Stimulated activated CD4-positive, alpha-beta T cell treated with anti-CD3 and anti-CD28 coated beads, Interleukin-15, amount 100 ng/mL, for 1 hour (primary cell): ENCODE measurements at places on chromosomes 5 and 9.
A peak's percentile ranks its signal among the peaks of the same experiment; 100 is the strongest.

DNA sequence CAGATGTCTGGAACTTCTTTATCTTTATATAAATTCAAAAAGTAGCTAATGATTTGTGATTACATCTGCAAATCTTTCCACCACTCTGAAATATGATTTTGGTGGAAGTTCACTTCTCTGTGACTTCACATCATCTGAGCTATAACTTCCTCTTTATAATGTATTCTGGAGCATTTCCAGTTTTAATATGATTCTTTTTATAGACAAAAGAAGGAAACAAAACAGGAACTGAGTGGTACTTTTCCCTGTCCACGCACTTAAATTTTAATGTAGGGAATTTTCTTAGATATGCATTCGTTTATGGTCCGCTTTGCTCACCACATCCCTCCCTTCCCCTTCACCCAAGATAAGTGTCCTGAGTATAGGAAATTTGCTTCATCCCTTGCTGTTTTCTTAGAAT, 333.5 kb downstream of the CHSY3 start:
- DNase-seq: no peak

GRCh38 chr9:94801234-94801633, 74.7 kb downstream of the AOPEP start:
- DNase-seq: no peak

GRCh38 chr9:37839496-37840461, 39.2 kb downstream of the DCAF10 start:
- no peak for DNase-seq

DNA sequence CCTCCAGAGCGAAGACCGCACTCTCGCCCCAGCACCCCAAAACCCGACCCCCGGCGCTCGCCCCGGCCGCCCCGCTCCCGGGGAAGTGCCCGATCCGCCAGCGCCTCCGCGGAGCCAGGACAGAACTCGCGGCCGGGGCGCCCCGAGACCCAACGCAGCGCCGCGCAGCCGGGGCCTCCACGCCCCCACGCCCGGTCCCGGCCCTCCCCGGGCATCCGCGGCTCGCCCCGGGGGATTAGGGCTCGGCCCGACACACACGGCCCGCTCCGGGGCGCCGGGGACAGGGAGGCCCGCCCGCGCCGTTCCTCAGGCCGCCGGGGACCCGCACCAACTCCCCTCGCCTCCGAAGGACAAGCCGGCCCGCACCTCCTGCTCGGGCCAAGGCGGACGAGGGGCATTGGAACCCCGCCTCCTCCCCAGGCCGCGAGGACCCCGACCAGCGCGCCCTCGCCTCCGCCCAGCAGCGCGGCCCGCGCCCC, 544 bp downstream of the FNBP1 start:
- DNase-seq: no peak

- DNase-seq: no peak
These were observed 460.4 kb downstream of the ACTL7B start for GRCh38 chr9:108395421-108395820.

- DNase-seq: no peak
These were observed 125.9 kb downstream of the RGS3 start for GRCh38 chr9:113589407-113589806.

- no peak for DNase-seq
These were observed 41.8 kb downstream of the FYB1 start for GRCh38 chr5:39177631-39177964.

- no peak for DNase-seq
These were observed 144.3 kb downstream of the MUSK start for GRCh38 chr9:110812886-110813285.

DNA sequence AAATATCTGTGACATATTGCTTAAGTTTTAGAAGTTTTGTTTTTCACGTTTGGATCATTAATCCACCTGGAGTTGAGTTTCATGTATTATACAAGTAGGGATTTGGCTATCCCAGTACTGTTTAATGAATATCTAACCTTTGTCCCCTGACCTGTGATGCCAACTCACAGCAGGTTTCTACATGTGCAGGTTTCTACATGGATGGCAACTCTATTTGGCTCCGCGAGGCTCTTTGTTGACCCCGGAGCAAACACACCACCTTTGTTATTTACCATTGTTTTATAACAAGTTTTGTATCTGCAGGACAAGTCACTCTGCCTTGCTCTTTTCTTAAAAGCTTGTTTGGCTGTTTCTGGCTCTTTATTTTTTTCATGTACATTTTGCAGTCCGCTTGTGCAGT, 920 bp upstream of the SFXN1 start:
- no peak for DNase-seq

DNA sequence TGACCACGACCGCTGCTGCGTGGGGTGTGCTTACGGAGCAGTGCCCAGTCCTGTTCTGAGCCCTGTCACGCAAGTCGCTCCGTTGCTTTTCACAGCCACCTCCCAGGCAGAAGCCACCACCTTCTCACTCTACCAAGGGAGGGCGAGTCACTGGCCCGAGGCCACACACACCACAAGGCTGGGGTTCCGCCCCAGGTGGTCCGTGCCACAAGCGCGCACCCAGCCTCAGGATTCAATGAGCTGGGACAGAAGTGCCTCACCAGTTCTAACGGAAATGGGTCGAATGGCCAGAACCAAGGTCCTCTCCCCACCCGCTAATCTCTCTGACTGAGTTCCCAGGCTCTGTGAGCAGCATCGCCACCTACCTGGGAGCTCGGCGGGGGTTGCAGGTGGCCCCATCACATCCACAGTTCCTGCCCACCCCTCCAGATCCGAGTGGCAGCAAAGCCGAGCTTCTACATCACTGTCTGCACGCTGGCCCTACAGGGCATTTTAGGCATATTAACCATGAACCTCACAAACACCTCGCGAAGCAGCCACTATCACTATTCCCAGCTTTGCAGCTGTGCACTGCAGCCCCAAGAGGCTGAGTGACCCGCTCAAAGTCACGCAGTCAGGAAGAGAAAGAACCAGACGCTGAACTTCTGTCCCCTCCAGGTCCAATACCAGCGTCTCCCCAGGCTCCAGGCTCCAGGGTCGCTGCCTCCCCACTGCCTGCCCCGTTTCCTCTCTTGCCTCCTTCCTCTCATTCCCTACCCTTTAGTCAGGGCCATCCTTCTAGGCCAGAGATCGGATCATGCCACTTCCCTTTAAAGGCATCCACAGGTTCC, 92.1 kb upstream of the PHYKPL start:
- no peak for DNase-seq

GRCh38 chr5:96844481-96844990, 31.8 kb upstream of the ERAP2 start:
- DNase-seq: no peak

- no peak for DNase-seq
These were observed 422.3 kb downstream of the TMEM232 start for GRCh38 chr5:110304176-110304575.

DNA sequence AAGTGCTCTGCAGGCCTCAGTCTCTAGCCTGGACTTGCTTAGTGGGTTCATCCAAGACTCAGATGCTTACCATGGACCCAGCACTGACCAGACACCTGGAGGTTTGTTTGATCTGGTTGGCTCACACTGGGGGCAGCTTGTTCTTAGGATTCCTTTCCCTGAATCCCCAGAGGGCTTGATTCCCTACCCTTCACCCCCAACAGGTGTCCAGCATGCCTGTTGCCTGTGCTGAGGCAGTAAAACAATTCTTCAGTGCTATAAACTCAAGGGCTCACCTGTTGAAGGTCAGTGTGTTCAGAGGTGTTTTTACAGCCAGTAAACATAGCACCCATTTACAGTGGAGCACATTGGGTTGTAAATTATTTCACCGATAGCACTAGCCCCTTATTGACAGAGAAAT, 123.8 kb upstream of the KLF4 start:
- no peak for DNase-seq

- DNase-seq: no peak
These were observed 8.8 kb upstream of the LCP2 start for GRCh38 chr5:170306381-170306831.

DNA sequence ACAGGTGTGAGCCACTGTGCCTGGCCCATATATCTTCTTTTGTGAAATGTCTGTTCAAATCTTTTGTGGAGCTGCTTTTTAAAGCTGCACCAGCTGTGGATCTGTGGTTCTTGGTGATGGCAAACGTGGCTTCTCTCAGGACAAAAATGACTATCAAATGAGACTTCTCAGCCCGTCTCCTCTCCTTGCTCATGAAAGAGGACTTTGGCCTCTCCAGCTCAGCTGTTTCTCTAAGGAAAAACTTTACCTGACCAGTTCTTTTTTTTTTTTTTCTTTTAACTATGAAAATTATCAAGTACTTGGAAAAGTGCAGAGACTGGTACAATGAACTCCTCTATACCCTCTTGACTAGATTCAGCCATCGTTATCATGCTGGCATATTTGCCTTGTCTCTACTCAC, 44.8 kb downstream of the RALGPS1 start:
- no peak for DNase-seq

DNA sequence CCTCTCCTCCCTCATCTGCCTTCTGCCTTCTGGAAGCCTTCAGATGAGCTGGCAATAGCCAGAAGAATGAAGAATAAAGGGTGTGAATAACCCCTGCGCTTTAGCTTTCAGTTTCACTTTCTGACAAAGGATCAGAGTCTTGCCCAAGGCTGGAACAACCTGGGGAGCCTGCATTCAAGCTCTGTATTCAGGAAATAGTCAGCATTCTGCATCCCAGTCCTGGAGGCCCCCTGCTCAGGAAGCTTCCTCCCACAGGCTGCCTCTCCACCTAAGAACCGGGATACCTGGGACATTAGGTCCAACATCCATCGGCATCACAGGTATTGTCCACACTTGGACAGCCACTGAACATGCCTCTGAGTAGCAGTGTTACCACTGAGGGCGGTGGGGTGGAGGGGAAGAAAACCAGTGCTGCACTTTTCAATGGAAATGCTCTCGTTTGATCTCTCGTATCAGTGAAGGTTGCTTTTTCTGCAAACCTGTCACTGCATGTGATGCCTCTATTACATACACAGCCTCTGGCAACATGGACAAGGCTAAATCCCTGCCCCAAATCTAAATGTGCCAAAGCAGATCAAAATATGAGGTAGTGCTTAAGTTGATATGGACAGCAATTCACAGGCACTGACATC, 39.8 kb upstream of the ACO1 start:
- no peak for DNase-seq

DNA sequence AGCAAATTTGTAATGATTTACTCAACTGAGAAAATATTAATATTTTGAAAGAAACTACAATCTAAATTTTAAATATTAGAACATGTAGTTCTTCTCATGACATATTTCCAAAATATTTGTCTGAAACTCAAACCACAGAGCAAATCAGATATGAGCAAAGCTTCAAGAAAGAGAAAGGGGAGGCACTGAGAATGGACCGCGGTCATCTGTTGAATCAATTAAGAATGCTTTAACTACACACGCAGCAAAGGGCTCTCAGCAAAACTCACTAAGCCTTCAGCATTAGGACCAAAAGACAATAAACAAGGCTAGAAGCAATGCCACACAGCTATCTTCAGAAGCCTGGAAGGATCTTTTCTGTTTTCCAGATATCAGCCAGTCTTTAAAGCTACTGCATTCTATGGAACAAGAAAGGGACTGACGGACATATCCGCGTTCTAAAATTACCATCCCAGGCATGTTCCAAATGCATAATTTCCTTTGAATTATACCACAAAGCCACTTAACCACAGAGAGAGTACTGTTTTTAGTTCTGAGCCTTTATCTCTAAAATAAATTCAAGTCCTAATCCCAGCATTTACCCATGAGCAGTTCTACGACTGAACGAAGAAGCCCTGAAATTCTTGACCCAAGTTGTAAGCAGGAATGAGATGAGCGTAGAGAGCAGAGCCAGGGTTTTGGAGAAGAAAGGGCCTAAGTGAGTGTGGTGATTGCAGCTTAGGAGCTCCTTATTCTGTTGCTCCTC, 513.5 kb downstream of the AGTPBP1 start:
- no peak for DNase-seq

GRCh38 chr5:126852091-126852571, 75.2 kb downstream of the LMNB1 start:
- DNase-seq: no peak

DNA sequence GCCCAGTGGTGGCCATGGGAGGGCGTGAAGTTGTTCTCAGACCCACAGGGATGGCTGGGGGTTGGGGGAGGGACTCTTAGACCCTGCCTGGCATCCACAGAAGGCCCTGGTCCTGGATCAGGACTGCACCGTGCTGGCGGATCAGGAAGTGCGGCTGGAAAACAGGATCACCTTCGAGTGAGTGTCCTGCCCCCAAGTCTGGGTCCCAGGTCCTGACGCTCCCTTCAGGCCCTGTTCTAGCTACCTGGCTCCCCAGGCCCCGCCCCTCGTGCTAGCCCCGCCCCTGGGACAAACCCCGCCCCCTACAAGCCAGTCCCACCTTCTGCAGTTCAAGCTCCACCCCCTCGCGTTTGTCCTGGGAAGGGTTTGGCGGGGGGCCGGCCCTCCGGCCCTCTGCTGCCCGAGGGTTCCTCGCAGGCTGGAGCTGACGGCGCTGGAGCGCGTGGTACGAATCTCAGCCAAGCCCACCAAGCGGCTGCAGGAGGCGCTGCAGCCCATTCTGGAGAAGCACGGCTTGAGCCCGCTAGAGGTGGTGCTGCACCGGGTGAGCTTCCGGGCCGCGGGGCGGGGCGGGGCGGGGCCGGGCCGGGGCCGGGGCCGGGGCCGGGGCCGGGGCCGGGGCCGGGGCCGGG, 12.9 kb downstream of the RGS14 start:
- no peak for DNase-seq

- no peak for DNase-seq
These were observed 323.4 kb downstream of the TMEM161B start for GRCh38 chr5:87945286-87945650.

- peak; percentile 77 for DNase-seq
These were observed 15.3 kb upstream of the MSANTD3 start for GRCh38 chr9:100411472-100412283.

DNA sequence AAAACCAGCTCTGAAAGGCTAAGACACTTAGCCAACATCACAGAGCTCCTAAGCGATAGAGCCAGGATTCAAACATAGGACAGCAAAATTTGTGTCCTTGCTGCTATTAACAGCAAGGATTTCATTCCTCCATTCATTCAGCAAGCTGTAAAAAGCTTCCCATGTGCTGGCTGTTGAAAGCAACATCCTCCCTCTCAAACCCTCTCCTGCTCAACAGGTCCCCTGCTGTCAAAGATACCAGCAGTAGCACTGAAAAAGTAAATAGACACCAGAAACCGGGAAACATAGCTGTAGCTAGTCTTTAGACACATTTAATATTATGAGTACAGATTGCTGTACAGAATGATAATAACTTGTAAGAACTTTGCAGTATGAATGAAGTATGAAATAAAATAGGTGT, 52.6 kb upstream of the ADAMTSL1 start:
- no peak for DNase-seq

GRCh38 chr9:127746959-127747569, 12.0 kb upstream of the TOR2A start:
- DNase-seq: no peak

DNA sequence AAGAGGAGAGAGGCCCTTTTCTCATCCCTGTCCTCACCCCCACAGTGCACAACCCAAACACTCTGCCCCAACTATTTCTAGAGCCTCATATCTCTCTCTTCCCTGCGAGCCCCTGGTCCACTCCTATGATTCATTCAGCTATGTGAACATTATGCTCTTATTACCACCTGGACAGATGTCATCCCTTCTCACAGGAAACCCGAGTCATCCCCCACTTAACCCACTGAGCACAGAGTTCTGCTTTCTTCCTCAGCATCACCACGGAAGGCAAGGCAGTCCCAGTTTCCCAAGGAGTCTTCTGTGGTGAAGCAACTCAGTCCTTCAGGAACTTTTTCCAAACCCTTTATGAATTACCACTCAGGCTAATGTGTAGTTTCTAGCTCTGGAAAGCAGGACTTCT, 1.3 kb downstream of the DNAI1 start:
- no peak for DNase-seq

- no peak for DNase-seq
These were observed 58.2 kb downstream of the DRD1 start for GRCh38 chr5:175385691-175386362.
